ENCODE measurements at places on chromosomes 16 and 17.

DNA sequence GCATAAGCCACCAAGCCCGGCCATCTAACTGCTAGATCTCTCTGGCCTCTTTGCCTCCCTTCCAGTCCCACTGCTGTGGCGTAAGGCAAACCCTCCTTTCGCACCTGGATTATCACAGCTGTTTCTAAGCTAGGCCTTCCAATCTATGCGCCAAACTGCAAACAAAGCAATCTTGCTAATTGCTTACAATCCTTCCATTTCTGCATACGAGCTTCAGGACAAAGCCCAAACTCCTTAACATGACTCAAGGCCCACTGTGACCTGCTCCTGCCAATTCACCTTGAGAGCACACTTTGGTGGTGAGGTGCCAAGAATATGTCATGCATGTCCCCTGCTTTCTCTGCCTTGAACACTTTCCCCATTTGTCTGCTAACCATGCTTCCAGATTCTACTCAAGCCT is 6.0 kb upstream of the ARL5C start:
- DNase-seq, result no peak

DNA sequence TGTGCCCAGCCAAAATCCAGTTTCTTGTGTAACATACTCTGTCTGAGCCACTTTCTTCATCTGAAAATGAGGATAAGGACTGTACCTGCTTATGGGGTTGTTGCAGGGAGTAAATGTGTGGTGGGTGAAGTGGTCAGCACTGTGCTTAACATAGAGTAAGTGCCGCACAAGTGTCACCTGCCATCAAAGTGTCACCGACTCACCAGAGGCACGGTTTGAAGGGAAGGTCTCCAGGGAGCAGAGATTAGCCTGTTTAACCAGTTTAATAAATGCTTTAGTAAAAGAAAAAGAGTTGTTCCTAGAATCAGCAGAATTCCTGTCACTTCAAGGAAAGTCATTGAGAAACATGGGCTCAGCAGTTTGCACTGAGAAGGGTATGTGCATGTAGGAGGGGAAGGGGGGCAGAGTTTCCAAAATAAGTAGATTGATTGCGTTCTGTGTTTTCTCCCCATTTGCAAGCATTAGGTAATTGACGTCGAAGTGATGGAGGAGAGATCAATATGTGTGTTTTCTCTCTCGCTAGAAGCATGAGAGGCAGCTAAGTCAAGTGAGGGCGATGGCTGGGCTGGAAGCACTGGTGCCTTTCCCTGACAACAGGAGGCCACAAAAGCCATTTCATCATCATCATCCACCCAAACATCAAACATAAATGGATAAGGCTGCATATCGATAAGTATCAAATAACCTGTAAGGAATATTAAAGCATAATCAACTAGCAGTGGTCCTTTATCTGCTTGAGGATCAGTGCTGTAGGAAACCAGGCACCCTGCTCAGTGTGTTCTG is 19.1 kb downstream of the FAM20A start:
- no peak for DNase-seq

DNA sequence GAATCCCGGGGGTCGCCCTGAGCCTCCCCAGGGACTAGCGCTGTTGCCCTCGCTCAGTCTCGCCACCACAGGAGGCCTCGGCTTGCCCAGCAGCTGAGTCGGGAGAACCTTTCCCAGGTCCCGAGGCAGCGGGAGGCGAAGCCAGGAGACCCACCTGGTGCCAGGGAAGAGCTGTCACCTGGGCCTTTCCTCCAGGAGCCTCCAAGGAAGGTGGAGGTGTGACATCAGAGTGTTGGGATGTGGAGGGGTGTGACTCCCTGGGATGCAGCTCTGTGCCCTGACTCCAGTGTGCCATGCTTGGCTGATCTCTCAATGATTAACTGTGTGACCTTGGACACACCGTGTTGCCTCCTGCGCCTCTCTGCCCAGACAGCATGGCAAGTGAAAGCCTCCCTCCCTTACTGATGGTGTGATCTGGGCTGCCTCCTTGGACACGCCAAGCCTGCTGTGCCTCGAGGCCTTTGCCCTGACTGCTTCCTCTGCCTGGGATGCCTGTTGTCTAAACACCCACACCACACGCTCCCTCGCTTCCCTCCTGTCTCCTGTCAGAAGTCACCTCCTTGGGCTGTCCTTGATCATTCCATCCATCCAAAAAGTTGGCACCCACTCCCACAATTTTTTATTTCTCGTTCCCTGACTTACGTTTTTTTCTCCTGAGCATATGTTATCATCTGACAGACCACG is 88.0 kb downstream of the CMIP start:
- no peak for DNase-seq

- no peak for DNase-seq
Measured at GRCh38 chr17:57255182-57255775, 1.0 kb upstream of the MSI2 start.

- peak; percentile 52 for DNase-seq
Measured at GRCh38 chr16:84952335-84953189, 58.8 kb downstream of the ZDHHC7 start.
